ENCODE measurements at places on chromosomes 5 and 9.

DNA sequence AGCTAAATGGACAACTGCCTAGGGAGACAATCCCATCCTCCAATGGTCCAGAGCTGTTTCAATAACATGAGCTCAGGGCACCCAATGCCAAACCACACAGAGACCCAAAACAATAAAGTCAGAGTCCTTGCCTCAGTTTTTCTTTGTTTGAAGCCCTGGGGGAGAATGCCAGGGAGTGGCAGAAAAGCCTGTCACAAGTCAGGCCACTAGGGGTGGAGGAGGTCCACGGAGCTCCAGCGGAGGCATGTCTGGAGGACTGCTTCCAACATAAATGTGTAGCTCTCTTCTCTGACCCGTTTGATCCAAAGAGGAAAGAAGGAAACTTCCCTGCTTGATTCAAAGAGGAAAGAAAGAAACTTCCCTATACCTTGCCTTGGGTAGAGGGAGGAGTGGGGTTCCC lies 175.3 kb downstream of the HSPA4 start:
- DNase-seq: no peak

DNA sequence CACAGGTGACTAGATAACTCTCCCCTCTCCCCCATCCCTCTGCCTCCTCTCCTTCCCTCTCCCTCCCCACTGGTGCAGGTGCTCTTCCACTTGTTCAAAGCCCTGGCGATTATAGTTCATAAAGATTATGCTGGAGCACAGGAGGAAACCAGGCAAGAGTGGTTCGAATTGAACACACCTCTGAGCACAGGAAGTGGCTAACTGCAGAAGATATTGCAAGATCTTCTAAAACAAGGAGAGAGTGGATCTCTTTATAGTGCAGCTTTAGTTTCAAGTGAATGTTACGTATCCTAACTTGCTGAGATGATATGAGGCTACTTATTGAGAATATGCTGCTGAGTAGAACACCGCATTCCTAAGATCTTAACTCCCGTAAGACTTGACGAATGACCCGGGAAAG lies 178.4 kb downstream of the GOLPH3 start:
- no peak for DNase-seq

DNA sequence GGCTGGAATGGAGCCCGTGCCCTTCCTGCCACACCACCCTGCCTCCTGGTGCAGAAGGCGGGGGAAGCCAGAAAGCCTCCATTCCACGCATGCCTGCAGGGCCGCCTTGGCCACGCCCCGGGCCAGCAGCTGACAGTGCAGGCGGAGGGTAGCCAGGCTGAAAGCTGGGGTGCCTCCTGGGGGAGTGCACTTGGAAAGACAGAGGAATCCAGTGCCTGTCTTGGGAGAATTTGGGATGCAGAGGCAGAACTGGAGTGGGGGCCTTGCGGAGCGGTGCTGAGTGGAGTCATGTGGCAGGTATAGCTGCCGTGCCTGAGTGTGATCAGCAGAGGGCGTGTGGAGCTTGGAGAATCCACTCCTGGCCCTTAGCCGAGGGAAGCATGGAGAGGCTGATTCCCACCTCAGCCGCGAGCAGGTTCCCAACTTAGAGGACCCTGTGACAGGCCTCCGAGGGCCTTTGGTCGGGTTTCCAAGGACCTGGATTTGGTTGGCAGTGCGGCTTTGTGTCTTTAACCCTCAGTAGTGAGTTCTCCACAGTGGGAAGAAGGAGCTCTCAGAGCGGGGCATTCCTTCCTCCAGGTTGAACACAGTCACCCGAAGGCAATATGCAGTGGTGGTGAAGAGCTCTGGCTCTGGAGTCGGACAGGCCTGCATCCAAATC lies 9.1 kb upstream of the URM1 start:
- DNase-seq: peak; percentile 14

GRCh38 chr9:129486756-129487657 lies 133.9 kb downstream of the C9orf50 start:
- no peak for DNase-seq

DNA sequence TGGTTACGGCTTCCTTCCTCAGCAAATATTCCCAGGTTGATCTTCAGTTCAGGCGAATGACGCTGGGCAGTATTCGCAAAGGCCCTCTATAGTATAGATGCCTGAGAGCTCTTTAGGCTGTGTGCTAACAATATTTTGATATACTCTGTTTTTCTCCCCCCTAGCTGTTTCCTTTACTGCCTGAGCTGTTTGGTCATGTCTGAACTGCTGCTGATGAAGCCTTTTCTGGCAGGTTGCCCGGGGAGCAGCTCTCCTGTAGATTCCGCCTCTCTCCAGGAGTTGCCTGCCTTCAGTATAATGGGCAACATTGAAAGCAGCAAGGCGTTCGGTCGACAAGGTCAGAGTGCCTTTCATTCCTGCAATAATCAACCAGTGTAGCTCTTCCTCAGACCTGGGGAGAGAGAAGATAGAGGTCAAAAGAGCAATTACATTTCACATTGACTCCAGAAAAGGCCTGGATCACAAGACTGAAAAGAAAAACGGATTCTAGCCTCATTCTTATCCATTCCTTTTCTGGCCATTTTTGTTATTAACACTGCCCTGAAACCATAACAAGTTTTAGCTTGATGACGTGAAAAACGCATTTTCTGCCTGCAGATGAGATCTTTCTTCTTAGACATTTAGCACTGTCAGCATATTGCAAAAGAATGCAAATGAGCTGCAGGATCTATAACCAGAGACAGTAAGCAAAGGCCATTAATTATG lies 60.1 kb upstream of the ZNF608 start:
- DNase-seq: peak; percentile 86

DNA sequence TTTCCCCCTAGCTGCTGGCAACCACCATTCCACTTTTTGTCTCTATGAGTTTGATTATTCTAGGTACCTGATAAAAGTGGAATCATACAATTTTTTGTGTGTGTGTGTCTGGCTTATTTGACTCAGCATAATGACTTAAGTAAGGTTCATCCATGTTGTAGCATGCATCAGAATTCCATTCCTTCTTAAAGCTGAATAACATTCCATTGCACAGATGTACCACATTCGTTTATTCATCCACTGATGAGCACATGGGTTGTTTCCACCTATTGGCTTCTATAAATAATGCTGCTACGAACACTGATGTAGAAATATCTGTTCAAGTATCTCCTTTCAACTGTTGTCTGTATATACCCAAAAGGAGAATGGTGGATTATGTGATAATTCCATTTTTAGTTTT lies 33.7 kb downstream of the AP3B1 start:
- no peak for DNase-seq

DNA sequence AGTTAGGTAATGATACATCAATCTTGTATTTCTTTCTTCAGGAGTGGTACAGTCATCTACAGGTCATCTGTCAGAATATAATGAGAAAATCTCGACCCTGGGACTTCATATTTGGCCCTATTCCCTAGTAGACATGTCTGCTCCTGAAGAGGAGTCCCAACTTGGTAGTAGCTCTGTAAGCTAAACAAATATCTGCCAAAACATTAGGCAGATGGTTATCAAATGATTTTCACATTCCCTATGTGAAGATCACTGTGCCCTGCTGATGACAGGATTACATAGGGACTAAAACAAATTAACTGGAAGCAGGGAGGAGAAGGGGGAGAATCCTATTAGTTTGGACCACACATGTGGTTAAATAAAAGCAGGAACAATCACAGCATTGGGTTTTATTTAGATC lies 138.6 kb upstream of the NFIB start:
- DNase-seq: peak; percentile 100

DNA sequence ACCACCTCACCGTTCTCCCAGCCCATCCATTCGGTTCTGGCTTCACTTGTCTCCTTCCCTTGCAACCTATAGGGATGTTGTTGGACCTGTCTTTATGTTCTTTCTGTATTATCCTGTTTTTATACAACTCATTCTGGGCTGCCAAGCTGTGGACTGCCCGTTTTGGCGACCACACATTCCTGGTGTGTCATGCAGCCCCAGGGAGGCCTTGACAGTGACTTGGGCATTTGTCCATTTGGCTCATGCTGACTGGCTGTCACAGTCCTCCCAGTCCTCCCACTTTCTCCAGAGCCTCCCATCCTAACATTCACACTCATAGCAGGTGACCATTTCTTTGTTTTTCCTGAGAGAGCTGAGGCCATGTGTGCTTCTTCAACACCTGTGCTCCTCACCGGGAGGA lies 136.4 kb downstream of the SLF1 start:
- DNase-seq: no peak

- DNase-seq: no peak
Measured at GRCh38 chr9:14906644-14907359, 3.4 kb downstream of the FREM1 start.

GRCh38 chr9:120841930-120842684 lies 615 bp downstream of the PSMD5 start:
- no peak for DNase-seq
